ENCODE measurements at places on chromosomes 7 and 10.

DNA sequence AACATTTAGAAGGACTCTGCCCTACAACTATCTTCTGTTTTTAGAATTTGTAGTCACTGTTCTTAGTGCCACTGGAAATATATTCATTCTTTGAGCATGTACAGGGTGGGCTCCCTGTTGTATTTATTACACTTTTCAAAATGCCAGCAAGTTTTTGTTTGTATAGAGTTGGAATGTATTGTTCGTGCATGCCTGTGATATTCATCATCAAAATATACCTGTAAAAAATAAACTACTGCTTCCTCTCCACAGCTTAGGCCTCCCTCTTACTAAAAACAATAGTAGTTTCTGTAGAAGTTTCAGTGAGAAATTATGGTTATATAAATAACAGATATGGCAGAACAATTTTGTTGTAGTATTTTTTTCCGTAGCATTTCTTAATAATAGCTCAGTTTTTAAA is 61.6 kb downstream of the NHLRC2 start:
- DNase-seq, result no peak

GRCh38 chr10:80132299-80133139 is at the start of gene PLAC9:
PLAC9 (plus strand) TSS chr10:80132730; CDS start chr10:80132763, 33 bp downstream.
- DNase-seq, result no peak

- no peak for DNase-seq
Measured at GRCh38 chr7:106116161-106116704, 4.1 kb upstream of the SYPL1 start.

DNA sequence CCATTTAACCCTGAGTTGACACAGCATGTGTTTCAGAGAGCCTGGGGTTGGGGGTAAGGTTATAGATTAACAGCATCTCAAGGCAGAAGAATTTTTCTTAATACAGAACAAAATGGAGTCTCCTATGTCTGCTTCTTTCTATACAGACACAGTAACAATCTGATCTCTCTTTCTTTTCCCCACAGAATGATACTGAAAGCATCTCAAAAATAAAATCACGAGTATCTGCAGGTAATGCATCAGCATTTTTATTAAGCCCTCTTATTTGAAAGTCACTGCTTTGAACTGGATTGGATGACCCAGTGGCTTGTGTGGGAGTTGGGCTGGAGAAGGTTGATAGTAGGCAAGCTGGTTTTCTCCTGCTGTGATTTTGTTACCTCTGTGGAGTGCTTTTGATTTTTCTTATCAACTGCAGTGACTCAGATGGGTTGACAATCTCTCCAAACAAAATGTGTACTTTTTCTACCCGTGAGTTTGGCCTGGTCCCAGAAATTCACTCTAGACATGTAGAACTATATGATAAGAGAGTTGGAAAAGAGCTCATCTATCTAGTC is 253.5 kb upstream of the PRKCQ start:
- no peak for DNase-seq
